ENCODE measurements at places on chromosomes 12 and 14.

DNA sequence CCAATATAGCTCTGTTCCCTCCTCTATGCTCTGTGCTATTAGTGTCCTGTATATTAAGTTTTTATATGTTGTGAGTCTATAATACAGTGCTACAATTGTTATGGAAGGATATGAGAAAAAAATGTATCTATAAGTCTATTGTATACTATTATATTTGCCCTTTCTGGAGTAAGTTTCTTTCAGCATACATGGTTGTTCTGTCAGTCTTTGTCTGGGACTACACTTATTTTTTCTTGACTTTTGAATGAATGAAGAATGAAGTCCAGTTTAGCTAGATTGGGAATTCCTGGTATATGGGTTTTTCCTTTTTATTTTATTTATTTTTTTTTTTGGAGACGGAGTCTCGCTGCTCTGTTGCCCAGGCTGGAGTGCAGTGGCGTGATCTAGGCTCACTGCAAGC lies 76.0 kb upstream of the DNM1L start:
- DNase-seq = no peak

- no peak for DNase-seq
Observed at GRCh38 chr12:94725375-94726168, 75.2 kb upstream of the TMCC3 start.

DNA sequence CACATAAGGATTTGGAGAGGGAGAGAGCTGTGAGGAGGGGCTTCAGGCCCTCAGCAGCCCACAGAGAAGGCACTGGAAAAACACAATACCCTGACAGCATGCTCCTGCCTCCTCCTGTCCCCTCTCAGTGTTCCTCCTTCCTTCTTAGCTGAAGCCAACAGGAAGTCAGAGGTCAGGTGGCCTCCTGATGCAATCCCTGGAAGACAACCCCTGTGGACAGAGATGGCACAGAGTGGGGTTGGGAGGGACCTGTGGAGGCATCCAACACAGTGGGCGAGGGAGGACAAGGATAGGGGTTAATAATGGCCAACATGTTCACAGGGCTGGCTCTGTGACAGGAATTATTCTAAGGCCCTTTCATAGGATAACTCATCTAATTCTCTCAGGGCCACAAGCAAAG lies 15.4 kb upstream of the IFI27L2 start:
- DNase-seq = no peak

- no peak for DNase-seq
Observed at GRCh38 chr14:94024549-94024948, 1.6 kb upstream of the OTUB2 start.

- DNase-seq = no peak
Observed at GRCh38 chr12:75756771-75757170, 245.4 kb upstream of the KRR1 start.
